PC-3 (cell line): ENCODE measurements at places on chromosomes 2 and 18. TPM values are rescaled to one million over a fixed set of nuclear protein-coding genes. Genes with fewer than 3 reads are reported as not detected.

DNA sequence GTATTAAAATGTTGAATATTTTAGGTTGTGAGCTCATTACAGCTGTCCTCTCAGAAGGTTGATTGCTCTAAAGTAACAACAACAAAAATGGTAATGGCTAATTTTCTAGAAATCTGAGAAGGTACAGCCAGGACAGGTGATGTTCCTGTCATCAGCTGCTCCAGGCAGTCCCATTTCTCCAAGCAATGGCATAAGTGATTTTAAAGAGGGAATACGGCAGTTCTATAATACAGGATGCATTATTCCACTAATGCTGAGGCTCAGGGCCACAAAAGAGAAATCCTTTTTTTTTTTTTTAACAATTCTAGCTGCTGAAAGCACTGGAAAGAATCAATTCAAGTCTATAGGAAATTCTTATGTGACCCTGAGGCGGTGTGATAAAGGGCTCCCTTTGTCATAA is 199.9 kb downstream of the PMAIP1 start:
- H3K4me3 ChIP-seq = no peak overlapping the region
- no peaks in the 10 kb centered on the region for H3K36me3 ChIP-seq
- no peaks in the 10 kb centered on the region for H3K4me1 ChIP-seq
- H3K27ac ChIP-seq = no peak overlapping the region

The GATA6 gene
- total RNA-seq = 19.4 and 24.1 TPM in 2 replicates

DNA sequence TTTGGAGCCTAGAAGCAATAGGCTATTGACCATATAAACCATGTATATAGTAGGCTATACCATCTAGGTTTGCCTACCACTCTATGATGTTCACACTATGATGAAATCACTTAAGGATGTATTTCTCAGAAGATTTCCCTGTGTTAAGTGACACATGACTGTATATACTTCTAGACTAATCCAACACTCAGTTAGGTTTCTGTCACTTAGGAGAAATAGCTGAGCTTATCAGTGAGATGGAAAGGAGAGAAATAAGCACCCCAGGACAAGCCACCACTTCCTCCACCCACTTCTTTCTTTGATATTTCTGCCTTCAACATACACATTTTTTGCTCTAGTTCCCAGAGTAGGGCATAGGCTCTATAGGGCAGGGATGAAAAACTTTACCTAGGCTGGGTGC is 7.8 kb downstream of the PECR start:
- no peaks in the 10 kb centered on the region for H3K27me3 ChIP-seq
- DNase-seq = no peak
- no peak overlapping the region for H3K27ac ChIP-seq
- no peaks in the 10 kb centered on the region for H3K36me3 ChIP-seq
- no peaks in the 10 kb centered on the region for H3K4me1 ChIP-seq

The LIMS3 gene
- total RNA-seq = 0.26 TPM in 1 of 2 replicates, not detected in the other

The HOXD1 gene
- not detected in 2 replicates for total RNA-seq

The MEP1B gene
- total RNA-seq = not detected in 2 replicates

- no peak overlapping the region for H3K4me3 ChIP-seq
- H3K27ac ChIP-seq = no peak overlapping the region
- H3K4me1 ChIP-seq = no peaks in the 10 kb centered on the region
- H3K36me3 ChIP-seq = no peaks in the 10 kb centered on the region
- H3K27me3 ChIP-seq = no peaks in the 10 kb centered on the region
These were observed 140.6 kb upstream of the NOSTRIN start for GRCh38 chr2:168661863-168662256.

- no peaks in the 10 kb centered on the region for H3K36me3 ChIP-seq
- H3K4me3 ChIP-seq = no peak overlapping the region
- peak; percentile 70 for DNase-seq
- H3K27ac ChIP-seq = no peak overlapping the region
- H3K4me1 ChIP-seq = peaks cover 13% of the 10 kb centered on the region
These were observed 160.2 kb downstream of the DPP4 start for GRCh38 chr2:161913865-161914264.

DNA sequence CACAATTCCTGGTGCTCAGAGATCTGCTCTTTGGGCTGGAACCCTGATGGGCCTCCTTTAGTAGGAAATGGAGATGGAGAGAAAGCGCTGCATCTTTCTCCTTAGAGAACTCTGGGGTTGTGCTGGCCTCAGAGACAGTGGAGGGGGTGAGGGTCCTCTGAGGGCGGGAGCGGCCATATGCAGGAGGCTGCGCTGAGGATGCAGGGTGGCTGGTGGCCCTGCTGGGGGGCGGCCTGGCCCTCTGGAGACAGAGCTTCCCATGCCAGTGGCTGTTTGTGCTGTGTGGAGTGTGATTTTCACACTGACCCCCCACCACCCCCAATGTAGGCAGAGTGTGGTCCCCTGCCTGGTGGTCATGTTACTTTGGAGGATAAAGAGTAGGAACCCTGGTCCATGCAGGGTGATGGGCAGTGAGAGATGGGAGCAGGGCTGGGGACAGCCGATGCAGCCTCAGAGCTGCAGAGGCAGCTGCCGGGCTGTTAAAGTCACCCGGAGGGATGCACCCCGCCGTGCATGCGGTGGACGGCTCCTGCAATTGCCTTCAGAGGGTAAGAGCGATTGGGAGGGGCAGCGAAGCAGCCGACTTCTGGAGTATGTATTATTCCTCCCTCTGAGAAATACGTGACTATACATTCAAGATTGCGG is 194.6 kb downstream of the FAM210A start:
- H3K4me1 ChIP-seq = no peaks in the 10 kb centered on the region
- no peak for DNase-seq
- H3K27ac ChIP-seq = no peak overlapping the region
- no peaks in the 10 kb centered on the region for H3K36me3 ChIP-seq

The TCF23 gene
- total RNA-seq = not detected in 2 replicates

DNA sequence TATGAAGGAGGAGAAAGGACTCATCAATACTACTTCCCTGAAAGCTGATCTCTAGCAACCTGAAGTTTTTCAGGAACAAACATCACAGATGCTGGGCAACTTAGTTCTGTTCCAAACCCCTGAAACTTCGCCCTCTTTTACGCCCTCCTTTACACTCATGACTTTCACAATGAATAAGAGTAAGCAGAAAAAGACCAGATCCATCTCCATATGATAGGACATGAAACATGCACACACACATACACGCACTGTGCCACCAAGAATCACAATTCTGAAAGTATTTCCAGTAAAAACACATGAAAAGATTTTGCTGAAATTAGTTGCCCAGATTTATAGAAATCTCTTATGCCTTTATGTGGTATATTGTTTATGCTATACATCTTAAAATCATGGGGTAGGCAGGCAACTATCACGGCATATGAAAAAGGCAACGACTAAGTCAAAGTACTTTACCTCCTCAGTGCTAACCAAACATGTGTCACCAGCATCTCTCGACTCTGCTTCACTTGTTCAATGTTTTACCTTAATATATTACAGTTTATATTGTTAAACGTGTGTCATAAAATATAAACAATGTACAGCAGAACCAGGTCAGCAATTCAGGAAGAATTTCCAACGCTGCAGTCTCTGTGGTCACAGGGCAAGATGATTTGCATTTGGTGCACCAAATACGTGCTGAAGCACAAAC is 47.8 kb downstream of the NHEJ1 start:
- no peak for DNase-seq
- H3K36me3 ChIP-seq = no peaks in the 10 kb centered on the region
- H3K27me3 ChIP-seq = no peaks in the 10 kb centered on the region
- H3K27ac ChIP-seq = no peak overlapping the region
- no peaks in the 10 kb centered on the region for H3K4me1 ChIP-seq

- no peaks in the 10 kb centered on the region for H3K4me1 ChIP-seq
- H3K27me3 ChIP-seq = no peaks in the 10 kb centered on the region
These were observed 52.7 kb downstream of the MALT1 start for GRCh38 chr18:58723810-58724602.

DNA sequence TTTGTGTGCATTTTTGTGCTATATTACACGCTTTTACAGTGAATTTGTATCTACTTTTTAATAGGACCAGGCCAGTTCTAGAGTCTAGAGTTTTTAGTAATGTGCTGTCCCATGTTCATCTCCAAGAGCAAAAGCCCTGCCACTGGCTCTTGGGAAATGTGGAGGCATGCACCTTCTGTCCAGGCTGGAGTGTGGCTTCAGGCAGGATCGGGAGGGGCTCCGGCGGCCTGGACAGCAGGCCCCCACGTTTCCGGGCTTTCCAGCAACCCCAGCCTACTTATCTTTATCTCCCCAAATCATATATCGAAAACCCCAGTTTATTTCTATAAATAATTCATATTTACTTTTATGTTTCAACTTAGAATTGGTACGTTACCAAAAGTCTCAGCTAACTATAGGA is 78.2 kb downstream of the SNTG2 start:
- DNase-seq = no peak
- H3K4me1 ChIP-seq = no peaks in the 10 kb centered on the region
- H3K36me3 ChIP-seq = no peaks in the 10 kb centered on the region
- H3K4me3 ChIP-seq = no peak overlapping the region

GRCh38 chr2:74379851-74380789 is at the start of gene DCTN1:
Gene DCTN1, minus strand, starts transcription at chr2:74380311. Its CDS starts 274 bp downstream, at chr2:74380037.
- no peak within 1 kb of the TSS for H3K4me3 ChIP-seq
- H3K36me3 ChIP-seq = peaks cover 8% of the 10 kb centered on the region; the same call in 1 of the 2 replicates
- no peak for DNase-seq

GRCh38 chr2:1795261-1796231 is 51.2 kb upstream of the PXDN start:
- no peak overlapping the region for H3K27ac ChIP-seq
- no peak overlapping the region for H3K4me3 ChIP-seq
- no peak for DNase-seq
- H3K27me3 ChIP-seq = peaks cover 11% of the 10 kb centered on the region
- no peaks in the 10 kb centered on the region for H3K4me1 ChIP-seq
- H3K36me3 ChIP-seq = no peaks in the 10 kb centered on the region

- DNase-seq = no peak
- H3K4me1 ChIP-seq = peaks cover 53% of the 10 kb centered on the region
- H3K27ac ChIP-seq = no peak overlapping the region
- no peaks in the 10 kb centered on the region for H3K27me3 ChIP-seq
- no peaks in the 10 kb centered on the region for H3K36me3 ChIP-seq
These were observed 18.9 kb downstream of the GRHL1 start for GRCh38 chr2:9970200-9971044.

DNA sequence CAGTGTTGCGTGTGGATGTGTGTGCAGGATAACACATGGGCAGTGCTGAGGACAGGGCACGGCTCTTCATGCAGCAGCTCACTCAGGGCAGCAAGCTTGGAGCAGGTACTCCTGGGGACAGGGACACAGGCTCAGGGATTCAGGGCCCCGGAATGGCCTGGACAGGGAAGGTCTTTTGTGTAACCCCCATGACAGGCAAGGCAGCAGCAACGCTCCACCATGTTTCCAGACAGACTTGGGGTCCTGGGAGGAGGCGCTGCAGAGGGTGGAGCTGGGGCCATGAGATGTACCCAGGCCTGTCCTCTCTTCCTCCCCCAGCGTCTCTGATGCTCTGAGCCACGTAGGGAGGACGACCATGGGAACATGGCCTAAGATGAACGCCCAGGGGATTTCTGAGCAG is 58.3 kb downstream of the ADNP2 start:
- no peak overlapping the region for H3K27ac ChIP-seq
- peaks cover 2% of the 10 kb centered on the region; the same call in 1 of the 2 replicates for H3K4me1 ChIP-seq
- H3K27me3 ChIP-seq = no peaks in the 10 kb centered on the region
- no peak for DNase-seq

GRCh38 chr18:57771193-57771592 is 31.9 kb downstream of the ATP8B1 start:
- peak; percentile 88 for DNase-seq
- no peaks in the 10 kb centered on the region for H3K27me3 ChIP-seq
- H3K27ac ChIP-seq = peak overlapping the region; percentile 97
- H3K4me1 ChIP-seq = peaks cover 64% of the 10 kb centered on the region
- peak overlapping the region; percentile 50 for H3K4me3 ChIP-seq

The SCG2 gene
- 0.51 and 0.98 TPM in 2 replicates for total RNA-seq

DNA sequence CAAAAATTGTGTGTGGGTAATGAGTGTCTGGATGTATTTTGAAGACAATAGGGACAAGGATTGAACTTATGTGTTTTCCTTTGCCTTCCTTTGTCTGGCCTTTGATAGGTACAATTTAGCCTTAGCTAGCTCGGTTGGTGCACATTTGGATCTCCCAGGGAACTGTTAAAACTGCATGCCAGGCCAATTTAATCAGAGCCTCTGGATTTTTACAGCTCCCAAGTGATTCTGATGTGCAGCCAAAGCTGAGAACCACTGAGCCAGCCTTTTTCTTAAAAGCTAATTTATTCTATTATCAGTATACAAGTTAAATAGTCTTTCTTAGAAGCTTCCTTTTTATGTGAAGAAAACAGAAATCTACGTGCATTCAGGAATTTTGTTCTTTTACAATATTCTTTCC is 25.0 kb downstream of the PLEK start:
- no peak for DNase-seq
- H3K27me3 ChIP-seq = peaks cover 61% of the 10 kb centered on the region
- H3K36me3 ChIP-seq = no peaks in the 10 kb centered on the region
- no peaks in the 10 kb centered on the region for H3K4me1 ChIP-seq
